ENCODE measurements at places on chromosomes 4 and X.

DNA sequence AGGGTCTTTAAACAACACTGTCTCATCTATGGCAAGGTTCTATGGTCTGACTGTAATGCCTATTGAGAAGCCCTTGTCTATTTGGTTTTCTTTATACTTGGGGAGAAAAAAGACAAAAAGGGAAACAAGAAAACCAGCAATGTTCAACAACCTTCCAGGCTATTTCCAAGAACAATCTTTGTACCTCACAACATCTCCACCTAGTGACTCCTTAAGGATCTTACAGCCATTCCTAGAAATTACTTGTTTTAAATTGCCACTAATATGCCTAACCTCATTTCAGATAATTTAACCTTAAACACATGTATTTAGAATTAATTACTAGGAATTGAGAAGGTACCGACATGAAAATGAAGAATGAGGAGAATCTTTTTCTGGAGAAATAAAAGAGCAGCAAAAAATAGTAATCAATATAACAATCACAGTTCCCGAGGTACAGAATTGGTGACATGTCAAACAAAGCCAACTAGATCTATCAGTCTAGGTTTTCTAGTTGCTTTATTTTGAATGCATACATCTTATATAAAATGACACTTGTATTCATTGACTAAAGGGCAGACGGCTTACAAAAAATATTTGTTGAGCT lies 1.6 kb upstream of the RBM46 start:
- DNase-seq, result no peak

GRCh38 chr4:47577779-47578553 lies 92.9 kb downstream of the ATP10D start:
- DNase-seq, result no peak

DNA sequence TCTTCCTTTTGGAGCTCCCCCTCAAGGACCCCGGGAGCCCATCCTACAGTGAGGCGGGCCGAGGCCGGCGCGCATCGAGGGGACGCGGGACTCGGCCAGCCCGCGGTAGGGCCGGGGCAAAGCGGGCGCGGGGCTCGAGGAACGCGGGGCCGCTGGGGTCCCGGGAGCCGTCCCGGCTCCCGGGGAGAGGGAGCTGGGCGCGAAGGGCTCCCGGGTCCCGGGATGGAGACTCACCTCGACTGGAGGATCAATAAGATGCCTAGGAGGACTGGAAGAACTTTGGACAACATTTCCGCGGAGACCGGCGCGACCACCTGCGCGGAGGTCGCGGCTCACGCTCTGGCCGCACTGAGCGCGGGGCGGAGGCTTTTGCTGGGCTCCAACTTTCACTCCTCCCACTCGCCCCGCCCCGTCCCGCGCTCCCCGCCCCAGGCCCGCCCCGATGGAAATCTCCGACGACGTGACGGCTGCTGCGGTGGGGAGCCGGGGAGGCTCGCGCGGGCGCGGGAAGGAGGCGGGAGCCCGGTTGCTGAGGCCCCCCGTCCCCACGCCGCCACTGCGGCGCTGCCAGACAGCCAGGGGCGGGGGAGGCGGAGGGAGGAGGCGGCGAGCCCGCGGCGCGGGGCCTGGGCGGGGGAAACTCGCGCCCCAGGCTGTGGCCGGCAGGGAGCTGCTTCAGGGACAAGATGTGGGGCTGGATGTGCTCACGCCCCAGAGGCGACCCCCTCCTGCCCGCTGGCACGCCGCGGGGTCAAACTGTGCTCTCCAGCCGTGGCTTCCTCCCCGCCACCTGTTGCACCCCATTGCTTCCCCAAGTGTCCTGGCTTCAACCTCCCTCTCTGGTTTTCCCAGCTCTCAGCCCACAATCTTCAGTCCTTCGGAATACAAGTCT lies at the start of gene GABRE:
GABRE (minus strand) TSS at position 341 of the 892 bp plus-strand sequence; CDS start at position 290, 51 bp downstream.
- no peak for DNase-seq

DNA sequence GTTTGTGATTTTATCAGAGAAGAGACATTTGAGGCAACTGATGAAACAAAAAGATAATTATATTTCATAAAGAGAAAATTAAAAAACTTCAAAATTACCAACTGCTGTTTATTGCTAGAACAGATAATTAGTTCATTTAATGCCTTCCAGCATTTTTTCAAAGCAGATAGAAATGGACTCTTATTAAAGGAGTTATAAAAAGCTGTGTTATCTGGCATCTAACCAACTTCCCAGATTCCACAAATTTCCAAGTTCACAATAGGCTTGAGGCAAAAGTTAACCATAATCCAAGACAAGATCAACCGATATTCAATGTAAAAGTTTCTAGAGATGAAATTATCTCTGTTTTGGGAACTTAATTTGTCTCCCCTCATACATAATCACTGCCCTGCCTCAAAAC lies 152.4 kb downstream of the TSPAN5 start:
- DNase-seq, result no peak

- no peak for DNase-seq
These were observed 197.2 kb downstream of the GRXCR1 start for GRCh38 chr4:43089730-43090129.

DNA sequence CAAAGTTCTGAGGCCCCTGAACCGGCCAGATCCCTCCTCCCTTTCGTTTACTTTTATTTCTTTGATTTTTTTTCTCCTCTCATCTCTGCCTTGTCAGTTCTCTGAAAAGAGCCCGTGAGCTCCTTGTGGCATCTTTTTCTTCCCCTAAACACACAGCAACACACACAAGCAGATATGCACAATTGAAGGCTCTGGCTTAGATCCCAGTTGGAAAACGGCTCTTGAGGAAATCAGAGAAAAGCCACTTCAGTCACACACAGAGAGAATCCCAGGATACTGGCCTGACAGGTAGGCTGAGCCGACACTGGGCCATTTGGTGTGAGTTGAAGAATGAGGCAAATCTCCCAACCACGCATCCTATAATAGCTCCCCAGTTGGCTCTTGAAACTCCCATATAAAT lies 12.9 kb downstream of the DIPK2B start:
- DNase-seq, result no peak

- no peak for DNase-seq
These were observed 410.7 kb downstream of the CENPC start for GRCh38 chr4:67134616-67135015.

GRCh38 chrX:68433155-68433980 lies at the start of gene OPHN1:
OPHN1 (minus strand) TSS chrX:68433495; CDS start chrX:68433020, 475 bp downstream.
- no peak for DNase-seq

GRCh38 chr4:94533405-94534223 lies 81.9 kb downstream of the PDLIM5 start:
- no peak for DNase-seq

- no peak for DNase-seq
These were observed 1.4 kb downstream of the COQ2 start for GRCh38 chr4:83283181-83283580.

GRCh38 chrX:38117485-38117884 lies 103.2 kb downstream of the SRPX start:
- no peak for DNase-seq

Measured in CD4-positive, alpha-beta T cell treated with Interferon gamma for 1 hour (primary cell).